COR-L47 (cell line): ENCODE measurements at places on chromosomes 3 and 15.

GRCh38 chr15:39909007-39909406, 11.1 kb downstream of the GPR176 start:
- DNase-seq, result no peak

- DNase-seq, result no peak
Observed at GRCh38 chr15:53216036-53216435, 425.9 kb upstream of the ONECUT1 start.

DNA sequence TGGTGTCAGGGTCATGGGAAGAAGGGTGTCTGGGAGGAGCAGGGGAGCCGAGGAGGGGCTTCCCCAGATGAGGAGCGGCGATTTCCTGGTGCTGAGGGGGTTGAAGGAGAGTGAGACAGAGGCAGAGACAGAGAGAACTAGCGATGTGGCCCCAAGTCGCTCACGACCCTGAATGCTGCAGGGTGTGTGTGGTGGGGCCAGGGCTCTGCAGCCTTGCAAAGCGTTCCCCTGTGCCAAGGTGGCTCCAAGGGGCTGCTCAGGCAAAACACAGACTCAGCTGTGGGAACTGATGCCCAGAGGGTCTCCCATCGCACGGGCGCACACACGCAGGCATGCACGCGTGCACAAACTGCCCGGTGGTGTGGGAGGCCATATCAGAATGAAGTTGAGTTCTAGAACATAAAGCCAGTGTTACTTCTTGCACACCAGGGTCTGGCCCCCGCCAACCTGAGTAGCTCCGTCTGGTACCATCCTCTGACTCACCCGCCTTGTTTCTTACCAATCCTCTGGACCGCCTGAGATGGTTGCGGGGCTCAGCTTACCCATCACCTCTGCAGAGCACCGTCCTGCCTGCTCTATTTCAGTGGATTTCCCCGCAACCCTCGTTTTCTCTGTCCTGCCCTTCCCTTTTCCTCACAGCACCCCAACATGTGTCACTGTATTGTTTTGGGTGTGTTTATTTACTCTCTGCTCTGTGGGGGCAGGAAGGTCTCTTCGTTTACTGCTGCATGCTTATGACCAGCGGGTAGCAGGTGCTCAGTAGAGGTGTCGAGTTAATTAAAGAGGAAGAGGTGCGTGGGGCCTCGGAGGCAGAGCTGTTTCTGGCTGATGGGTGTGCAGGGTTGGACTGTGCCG, 4.5 kb downstream of the MELTF start:
- DNase-seq, result no peak

- no peak for DNase-seq
Observed at GRCh38 chr15:77409259-77410156, 10.4 kb downstream of the PEAK1 start.

- no peak for DNase-seq
Observed at GRCh38 chr3:58434168-58434504, 504 bp upstream of the PDHB start.

- DNase-seq, result no peak
Observed at GRCh38 chr3:124064050-124064449, 72.1 kb upstream of the ROPN1 start.

- DNase-seq, result no peak
Observed at GRCh38 chr3:152511904-152512303, 243.2 kb downstream of the MBNL1 start.
